Stimulated activated CD8-positive, alpha-beta memory T cell treated with anti-CD3 and anti-CD28 coated beads, Interleukin-7, amount 100 ng/mL, for 1 hour (primary cell): ENCODE measurements at places on chromosomes 4 and X.

DNA sequence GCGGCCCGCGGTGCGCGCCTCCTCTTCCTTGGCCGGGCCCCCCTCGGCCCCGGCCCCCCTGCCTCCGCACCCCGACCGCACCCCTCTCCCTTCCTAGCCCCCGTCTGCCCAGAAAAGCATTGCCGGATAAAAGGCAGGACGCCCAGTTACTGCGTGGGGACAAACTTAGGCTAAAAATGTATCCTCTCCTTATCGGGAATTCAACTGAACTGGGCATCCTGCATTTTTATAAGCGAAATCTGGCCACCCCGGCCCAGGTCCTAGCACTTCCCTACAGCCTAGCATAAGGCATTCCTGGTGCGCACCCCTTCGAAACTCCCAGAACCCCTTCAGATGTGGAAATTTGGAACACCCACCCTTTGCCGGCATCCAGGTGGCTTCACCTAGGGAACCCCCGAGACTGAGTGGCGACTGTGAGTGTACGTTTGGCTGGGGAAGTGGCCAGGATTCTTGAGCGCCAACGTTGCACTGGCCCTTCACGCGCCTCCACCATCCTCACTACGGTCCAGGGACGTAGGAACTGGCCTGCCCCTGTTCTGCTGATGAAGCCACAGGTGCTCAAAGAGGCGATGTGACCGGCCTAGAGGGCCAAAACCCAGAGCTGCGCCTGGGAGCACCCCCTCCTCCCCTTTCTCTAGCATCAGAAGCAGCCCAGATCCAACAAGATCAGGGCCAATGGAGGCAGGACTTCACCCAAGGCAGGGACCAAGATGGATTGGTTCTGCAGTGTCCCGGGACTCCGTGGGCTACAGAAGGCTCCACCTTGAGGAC, 5.7 kb upstream of the RNF4 start:
- no peak for DNase-seq

DNA sequence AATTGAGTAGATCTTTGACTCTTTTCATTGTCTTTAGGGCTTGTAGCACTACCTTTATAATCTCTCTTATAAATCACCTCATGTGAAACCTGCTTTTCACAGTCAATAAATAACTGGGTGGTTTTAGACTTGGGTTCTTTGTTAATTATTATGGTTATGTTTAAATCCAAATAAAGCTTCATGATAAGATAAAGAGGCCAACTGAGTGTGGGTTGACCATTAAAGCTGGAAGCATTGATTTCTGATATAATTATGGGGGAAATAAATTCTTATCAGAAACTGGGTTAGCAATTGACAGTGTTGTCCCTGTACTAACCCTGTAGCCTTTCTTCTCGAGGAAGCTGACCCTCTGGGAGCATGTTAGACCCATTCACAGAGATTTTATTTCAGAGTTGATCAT, 384.7 kb upstream of the LCORL start:
- no peak for DNase-seq

GRCh38 chr4:72846280-72847111, 223.0 kb downstream of the COX18 start:
- DNase-seq, result no peak

DNA sequence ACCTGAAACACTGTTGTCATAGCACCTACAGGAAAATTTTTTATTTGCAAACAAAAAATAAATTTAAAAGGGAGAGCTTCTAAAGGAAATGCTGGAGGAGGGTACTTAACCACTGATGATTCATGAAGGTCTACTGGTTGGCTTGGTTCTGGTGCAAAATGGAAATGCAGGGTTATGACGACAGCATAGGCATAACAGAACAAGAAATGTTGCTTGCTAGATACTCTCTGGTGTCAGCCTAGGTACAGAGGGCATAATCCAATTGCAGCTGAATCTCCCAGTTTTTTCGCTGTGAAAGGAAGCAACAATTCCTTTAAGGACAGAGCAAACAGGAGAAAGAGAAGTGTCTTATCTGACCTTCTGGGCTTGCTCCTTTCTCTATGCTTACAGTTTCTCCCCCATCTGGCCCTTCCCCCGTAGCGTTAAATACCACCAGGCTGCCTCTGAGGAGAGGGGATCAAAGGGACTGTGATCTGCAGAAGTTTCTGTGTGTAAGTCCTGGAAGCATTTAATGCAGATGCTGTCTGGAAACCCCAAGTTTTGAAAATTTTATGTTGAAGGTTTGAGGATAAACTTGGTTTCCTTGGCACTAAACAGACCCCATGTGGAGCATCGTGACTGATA, 23.7 kb upstream of the CASK start:
- DNase-seq, result no peak

- DNase-seq, result no peak
Observed at GRCh38 chr4:156771171-156771837, 200.3 kb downstream of the PDGFC start.

DNA sequence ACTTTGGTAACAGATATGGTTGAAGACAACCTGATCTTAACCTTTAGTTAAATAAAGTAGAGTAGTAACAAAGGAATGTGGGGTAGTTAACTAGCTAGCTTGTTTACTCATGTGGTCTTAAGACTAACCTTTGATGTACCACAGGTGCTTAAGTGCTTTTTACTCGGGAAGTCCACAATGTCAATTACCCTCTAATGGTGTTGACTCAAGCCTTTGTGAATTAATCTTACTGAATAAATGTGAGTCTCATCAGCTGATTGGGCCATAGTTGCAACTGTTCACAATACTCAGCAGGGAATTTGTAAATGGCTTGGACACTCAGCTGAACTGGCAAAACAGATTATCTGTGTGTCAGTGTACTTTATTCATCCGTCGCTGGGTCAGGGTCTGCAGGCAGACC, 119.0 kb upstream of the UGT8 start:
- DNase-seq, result no peak

GRCh38 chrX:37302569-37302968, 46.6 kb upstream of the PRRG1 start:
- no peak for DNase-seq

DNA sequence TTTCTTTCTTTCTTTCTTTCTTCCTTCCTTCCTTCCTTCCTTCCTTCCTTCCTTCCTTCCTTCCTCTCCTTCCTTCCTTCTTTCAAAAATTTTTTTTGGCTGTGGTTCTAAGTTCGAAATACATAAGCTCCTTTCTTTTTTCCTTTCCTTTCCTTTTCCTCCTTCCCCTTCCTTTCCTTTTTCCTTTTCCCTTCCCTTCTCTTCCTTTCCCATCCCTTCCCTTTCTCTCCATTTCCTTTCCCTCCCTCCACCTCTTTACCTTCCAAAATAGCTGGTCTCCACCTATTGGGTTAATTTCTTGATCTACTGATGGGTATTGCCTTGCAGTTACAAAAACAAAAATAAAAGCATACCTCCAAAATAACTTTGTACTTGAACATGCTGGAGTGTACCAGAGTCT, 73.4 kb upstream of the GPRIN3 start:
- DNase-seq, result no peak

DNA sequence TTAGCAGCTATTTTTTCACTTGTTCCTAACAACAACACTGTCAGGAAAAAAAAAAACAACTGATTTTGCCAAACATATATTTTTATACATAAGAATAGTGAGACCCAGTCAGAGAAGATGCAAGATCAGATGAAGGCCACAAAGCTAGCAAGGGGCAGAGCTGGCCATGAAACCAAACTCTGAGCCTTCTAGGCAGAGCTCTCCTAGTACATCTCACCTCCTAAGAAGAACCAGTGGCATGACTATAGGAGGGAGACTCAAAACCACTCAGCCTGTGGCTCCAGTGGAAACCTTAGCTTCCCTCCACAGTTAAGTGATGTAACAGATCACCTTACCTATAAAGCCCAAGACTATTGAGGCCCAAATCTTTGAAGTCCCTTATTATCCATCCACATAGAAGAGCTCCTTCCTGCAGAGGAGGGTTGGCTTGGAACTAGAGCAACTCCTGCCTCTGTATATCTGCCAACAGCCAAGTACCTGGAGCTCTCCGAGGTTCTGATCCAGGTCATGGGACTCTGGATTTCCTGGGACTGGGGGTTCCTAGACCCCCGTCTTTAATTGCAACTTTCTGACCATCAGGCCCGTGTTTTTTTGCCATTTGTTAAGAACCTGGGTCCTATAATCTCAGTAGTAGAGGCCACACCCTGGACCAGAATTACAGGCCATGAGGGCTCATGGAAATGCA, 136.5 kb downstream of the SH3KBP1 start:
- no peak for DNase-seq

DNA sequence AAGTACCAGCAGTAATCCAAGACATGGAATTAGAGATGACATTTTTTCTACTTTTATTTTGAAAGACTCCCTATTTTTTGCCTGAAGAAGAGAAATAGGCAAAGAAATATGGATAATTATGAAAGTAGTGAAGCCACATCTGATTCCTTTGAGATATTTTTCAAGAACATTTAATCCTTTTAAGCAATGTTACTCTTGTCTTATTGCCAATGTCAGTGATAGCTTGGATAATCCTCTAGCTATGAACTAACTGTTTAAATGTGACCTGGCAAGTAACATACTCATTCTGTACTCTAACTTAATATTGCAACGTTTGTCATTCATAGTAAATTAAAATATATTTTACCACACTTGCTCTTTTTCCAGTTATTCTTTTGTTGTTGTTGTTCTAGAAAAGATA, 181.3 kb downstream of the VEGFC start:
- no peak for DNase-seq

DNA sequence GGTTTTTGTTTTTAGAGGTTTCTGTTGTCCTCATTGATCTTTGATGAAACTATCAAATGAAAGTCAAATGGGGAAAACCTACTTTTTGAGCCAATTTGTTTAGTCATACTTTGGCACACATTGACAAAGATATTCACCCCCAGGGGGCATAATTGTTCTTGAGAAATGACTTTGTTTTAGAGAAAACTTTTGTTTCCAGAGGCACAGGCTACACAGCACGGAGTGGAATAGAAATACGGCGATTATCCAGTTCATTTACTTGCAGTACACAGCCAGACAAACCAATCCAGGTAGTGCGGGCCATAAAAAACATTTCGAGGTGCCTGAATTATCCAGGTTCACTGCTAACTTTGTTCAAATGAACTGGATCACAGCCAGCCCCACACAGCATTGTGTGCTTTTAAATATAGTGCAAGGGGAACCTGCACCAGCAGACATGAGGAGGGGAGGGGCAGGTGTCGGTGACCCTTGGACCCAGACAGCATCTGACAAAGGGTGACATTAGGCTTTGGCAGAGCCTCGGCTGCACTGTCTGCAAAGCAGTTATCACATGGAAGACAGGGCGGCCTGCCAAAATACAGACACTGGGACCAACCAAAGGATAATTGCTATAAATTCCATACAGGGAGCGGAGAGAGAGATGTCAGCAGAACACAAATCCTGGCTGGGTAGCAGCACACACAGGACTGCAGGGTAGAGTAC, 179.6 kb upstream of the NOCT start:
- DNase-seq, result no peak

DNA sequence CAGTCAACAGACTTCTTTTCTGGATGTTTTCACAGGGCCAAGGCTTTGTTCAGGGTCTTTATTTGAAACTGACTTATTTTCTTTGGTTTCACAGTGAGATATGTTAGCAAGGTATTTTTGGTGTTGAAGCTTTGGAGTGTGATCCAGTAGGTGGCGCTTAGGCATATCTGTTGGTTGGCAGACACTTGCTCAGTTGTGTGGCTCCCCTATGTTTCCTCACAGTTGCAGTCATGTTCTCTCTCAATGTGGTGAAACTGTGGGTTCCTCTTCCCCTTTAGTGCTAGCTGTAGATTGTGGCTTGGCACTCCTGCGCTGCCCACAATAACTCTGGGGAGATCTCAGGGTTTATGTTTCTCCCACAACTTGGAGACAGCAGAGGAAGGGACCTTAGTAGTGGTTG, 460.8 kb downstream of the SLITRK2 start:
- no peak for DNase-seq

DNA sequence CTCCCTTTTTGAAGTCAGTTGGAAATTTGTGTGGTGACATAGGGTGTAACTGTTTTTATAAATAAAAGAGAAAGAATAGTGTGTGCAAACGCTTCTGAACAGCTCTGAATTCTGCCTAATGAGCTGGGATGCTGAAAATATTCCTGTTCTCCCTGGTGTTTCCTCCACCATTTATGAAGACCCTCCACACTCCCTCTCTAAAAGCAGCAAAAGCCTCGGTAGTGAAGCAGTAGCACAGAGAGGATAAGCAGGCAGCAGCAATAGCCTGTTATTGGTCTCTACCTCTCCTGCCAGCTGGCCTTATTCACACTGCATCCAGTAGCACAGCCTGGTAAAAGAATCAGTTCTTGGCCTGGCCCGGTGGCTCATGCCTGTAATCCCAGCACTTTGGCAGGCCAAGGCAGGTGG, 406.1 kb downstream of the IQCM start:
- DNase-seq, result no peak
